ENCODE measurements at places on chromosomes 4 and X.

GRCh38 chrX:107676559-107677378, 48.5 kb downstream of the PRPS1 start:
- DNase-seq, result peak; percentile 18

DNA sequence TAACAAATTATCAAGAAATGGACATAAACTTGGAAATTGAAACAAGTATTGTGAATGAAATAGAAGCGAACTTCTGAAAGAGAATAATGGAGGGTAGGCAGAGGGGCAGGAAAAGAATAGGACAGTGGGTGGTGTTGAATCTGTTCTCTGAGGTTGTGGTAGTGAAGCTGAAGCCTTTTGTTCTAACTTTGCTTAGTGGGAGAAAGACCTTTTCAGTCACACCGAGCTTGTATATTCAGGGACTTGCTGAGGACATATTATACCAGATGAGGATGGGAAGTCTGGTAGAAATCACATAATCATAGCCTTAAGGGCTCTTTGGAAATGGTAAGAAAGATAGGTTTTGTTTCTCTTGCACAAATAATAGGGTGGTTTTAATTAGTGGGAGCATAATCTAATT, 115.4 kb upstream of the NDST4 start:
- no peak for DNase-seq

- DNase-seq, result no peak
Observed at GRCh38 chrX:34918091-34918736, 24.4 kb upstream of the FAM47B start.

DNA sequence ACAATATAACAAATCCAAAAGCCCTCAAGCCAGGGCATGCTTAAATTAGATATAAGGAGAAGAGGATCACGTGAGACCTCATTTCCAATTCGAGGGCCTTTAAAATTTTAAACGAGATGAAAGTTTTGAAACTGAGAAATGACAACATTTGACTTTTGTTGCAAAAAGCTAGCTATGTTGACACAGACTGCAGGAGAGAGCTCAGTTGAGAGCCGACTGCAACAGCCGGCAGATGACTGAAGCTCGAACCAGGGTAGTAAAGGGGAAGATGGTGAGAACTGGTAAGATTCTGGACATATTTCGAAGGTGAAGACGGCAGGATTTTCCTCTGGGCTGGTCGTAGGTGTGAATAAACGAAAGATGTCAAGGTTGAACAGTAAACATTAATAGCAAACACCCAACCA, 773 bp downstream of the PRMT9 start:
- DNase-seq, result peak; percentile 21

Data from thymus (tissue), 14 donors.